Tibial artery (tissue), 4 donors: ENCODE measurements at places on chromosomes 2 and 18.

GRCh38 chr2:77831471-77831870 is 309.3 kb upstream of the LRRTM4 start:
- no peaks in the 10 kb centered on the region for H3K4me1 ChIP-seq
- no peaks in the 10 kb centered on the region for H3K36me3 ChIP-seq
- no peak for DNase-seq
- no peak overlapping the region for H3K4me3 ChIP-seq
- H3K27me3 ChIP-seq, result no peaks in the 10 kb centered on the region

GRCh38 chr2:122988395-122989221 is 1036.5 kb upstream of the CNTNAP5 start:
- no peaks in the 10 kb centered on the region for H3K4me1 ChIP-seq
- H3K36me3 ChIP-seq, result no peaks in the 10 kb centered on the region
- no peaks in the 10 kb centered on the region for H3K27me3 ChIP-seq
- no peak overlapping the region for H3K4me3 ChIP-seq
- no peak overlapping the region for H3K27ac ChIP-seq

DNA sequence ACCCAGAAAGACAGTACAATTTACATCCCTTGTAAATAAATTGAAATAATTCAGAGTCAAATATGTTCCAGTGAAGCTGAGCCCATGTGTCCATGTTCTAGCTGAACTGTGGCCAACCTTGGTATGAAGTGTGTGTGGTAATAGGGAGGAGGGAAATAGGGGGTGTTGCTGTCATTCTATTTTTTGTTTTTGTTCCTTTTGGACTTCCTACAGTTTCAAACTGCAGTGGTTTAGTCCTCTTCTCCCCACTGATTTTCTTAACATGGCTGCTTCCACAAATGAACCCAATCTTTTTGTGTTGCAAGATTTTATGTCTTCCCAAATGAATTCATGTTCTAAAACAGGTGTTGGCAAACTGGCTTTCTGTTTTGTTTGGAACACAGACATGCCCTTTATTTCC is 156.9 kb downstream of the CCBE1 start:
- H3K4me3 ChIP-seq, result no peak overlapping the region
- no peaks in the 10 kb centered on the region for H3K27me3 ChIP-seq
- no peak overlapping the region for H3K27ac ChIP-seq

DNA sequence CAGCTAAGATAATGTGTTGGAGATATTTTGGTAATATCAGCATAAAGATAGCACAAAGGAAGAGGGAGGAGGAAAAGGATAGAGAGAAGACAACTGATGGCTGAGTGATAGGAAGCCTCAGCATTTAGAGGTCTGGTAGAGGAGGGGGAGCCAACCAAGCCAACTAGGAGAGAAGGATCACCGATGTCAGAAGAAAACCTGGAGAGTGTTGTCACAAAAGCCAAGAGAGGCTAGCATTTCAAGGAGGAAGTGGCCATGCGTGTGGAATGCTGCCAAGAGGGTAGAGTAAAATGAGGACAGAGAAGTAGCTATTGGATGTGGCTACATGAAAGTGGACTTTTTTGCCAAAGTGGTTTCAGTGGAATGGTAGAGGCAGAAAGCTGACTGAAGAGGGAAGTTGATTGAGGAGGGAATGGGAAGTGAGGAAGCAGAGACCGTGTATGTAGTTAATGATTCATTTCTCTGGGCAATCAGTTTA is 34.3 kb downstream of the LCLAT1 start:
- no peak overlapping the region for H3K4me3 ChIP-seq
- peak overlapping the region; percentile 12 for H3K27ac ChIP-seq
- no peaks in the 10 kb centered on the region for H3K36me3 ChIP-seq
- DNase-seq, result peak; percentile 56
- peaks cover 23% of the 10 kb centered on the region for H3K4me1 ChIP-seq

- H3K4me1 ChIP-seq, result no peaks in the 10 kb centered on the region
- H3K4me3 ChIP-seq, result no peak overlapping the region
- H3K36me3 ChIP-seq, result peaks cover 10% of the 10 kb centered on the region
- no peak for DNase-seq
- no peak overlapping the region for H3K27ac ChIP-seq
Measured at GRCh38 chr2:143946436-143947391, 573.2 kb downstream of the ZEB2 start.

DNA sequence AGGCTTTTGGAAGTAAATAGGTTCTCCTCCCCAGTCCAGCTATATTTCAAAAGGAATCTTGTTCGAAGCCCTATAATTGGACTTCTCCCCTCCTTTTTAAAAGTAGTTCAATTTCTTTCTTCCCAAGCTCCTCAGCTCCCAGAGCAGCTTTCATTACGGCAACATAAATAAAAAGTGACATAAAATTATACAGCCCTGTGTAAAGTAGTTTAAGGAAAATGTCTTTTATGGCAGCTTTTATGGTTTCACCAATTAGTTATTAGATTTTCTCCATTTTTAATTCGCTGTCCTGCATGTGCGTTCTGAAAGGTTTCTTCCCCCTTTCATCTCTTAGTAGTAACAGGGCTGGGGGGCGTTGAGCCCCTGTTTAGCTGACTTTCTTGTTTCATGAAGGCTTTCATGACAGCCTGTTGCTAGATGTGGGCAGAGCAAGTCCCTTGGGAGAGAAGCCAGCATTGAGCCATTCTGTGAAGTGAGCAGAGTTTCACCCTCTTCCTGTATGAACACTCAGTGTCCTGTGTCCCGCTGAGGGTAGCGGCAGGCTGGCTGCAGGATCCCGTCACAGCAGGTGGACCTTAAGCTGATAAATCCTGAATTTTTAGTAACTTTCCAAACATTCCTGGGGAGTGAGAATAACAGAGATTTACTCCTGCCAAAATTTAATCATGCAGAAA is 229.7 kb upstream of the SPRED2 start:
- peaks cover 5% of the 10 kb centered on the region for H3K4me1 ChIP-seq
- no peak for DNase-seq
- H3K27ac ChIP-seq, result no peak overlapping the region
- H3K36me3 ChIP-seq, result no peaks in the 10 kb centered on the region
- no peaks in the 10 kb centered on the region for H3K27me3 ChIP-seq

- no peak overlapping the region for H3K4me3 ChIP-seq
- DNase-seq, result no peak
- H3K27me3 ChIP-seq, result no peaks in the 10 kb centered on the region
- no peak overlapping the region for H3K27ac ChIP-seq
- no peaks in the 10 kb centered on the region for H3K4me1 ChIP-seq
- no peaks in the 10 kb centered on the region for H3K36me3 ChIP-seq
Measured at GRCh38 chr18:27772081-27772480, 404.8 kb downstream of the CDH2 start.

- no peak overlapping the region for H3K4me3 ChIP-seq
- H3K27ac ChIP-seq, result no peak overlapping the region
- no peaks in the 10 kb centered on the region for H3K27me3 ChIP-seq
- H3K36me3 ChIP-seq, result no peaks in the 10 kb centered on the region
- no peak for DNase-seq
Measured at GRCh38 chr2:1518331-1518803, 105.1 kb downstream of the TPO start.

DNA sequence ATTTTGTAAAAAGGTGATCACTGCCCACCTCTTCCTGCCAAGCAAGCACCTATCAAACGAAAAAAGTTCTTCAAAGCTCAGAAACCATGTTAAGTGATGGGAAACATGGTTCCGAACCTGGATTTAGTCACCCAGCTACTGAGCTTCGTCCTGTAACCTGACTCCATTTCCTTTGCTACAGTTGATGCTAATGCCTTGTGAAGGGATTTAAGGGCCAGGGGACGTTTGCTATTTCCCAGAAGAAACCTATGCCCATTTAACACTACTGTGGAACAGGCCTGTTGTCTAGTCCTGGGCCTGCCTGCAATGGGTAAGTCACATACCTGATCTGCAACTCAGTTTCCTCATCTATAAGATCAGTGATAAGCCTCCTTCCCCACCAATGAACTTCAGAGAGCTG is 14.8 kb downstream of the SERPINE2 start:
- no peak overlapping the region for H3K27ac ChIP-seq
- no peaks in the 10 kb centered on the region for H3K27me3 ChIP-seq
- no peak overlapping the region for H3K4me3 ChIP-seq
- H3K4me1 ChIP-seq, result no peaks in the 10 kb centered on the region

- H3K4me3 ChIP-seq, result peak overlapping the region; percentile 28
- peak; percentile 76 for DNase-seq
- no peaks in the 10 kb centered on the region for H3K27me3 ChIP-seq
- H3K27ac ChIP-seq, result peak overlapping the region; percentile 99
- H3K36me3 ChIP-seq, result no peaks in the 10 kb centered on the region
Measured at GRCh38 chr2:237700512-237701032, 73.2 kb downstream of the LRRFIP1 start.

DNA sequence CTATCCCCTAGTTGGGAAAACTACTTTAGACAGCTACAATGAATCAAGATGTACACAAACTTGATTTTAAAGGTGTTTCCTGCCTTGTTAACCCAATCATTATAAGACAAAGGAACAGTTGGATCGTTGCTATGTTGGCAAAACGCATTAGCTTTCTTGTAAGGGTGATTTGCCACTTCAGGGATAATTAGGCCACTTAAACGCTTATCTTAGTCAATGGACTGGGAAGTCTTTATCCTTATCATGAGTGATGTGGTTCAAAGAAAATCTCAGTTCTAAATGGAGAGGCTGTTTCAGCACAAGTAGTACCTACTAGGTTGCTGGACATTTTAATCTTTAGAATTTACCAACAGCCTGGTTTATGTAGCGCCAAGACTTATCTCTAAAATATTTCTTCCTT is 406.1 kb upstream of the MEX3C start:
- no peak for DNase-seq
- no peak overlapping the region for H3K27ac ChIP-seq
- H3K4me3 ChIP-seq, result no peak overlapping the region

DNA sequence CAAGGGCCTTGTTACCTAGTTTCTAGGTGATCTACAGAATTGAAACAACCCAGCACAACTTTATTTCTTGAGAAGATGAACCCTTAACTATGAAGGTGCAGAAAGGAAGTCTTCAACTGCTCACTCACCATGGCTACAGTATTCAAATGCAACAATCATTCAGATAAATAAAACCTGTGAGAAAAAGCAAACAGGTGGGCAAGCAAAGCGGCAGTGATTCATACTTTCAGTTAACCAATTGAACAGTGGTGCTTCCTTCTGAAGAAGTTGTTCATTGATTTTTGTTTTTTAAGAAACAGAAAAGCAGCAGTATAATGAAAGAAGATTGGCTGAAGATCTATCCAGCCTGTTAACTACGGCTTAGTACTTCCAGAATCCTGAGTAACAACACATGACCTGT is 43.5 kb downstream of the SLC35F5 start:
- H3K4me3 ChIP-seq, result no peak overlapping the region
- no peaks in the 10 kb centered on the region for H3K27me3 ChIP-seq
- H3K4me1 ChIP-seq, result no peaks in the 10 kb centered on the region
- DNase-seq, result no peak
- peaks cover 25% of the 10 kb centered on the region for H3K36me3 ChIP-seq

DNA sequence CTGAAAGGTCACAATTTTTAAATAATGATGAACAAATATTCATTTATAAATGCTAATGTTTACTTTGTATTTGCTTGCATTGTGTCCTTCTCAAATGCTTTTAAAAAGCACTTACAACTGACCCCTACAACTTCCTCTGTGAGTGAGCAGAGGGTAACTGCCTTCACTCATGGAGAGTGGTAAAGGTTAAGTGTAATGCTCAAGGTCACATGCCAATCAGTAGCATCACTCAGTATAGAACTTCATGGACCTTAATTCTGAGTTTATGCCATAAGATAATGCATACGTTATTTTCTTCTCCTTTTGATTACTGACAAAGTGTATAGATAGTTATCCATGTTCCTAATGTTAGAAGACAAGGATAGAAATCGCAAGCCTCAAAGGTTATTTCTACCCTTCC is 91.8 kb upstream of the SERTAD2 start:
- no peaks in the 10 kb centered on the region for H3K36me3 ChIP-seq
- no peaks in the 10 kb centered on the region for H3K27me3 ChIP-seq
- no peak for DNase-seq
- H3K4me1 ChIP-seq, result peaks cover 21% of the 10 kb centered on the region
- H3K27ac ChIP-seq, result peak overlapping the region; percentile 8

GRCh38 chr18:32803568-32803967 is 30.7 kb upstream of the KLHL14 start:
- no peak for DNase-seq
- H3K4me1 ChIP-seq, result no peaks in the 10 kb centered on the region
- no peaks in the 10 kb centered on the region for H3K36me3 ChIP-seq
- H3K27me3 ChIP-seq, result no peaks in the 10 kb centered on the region

GRCh38 chr2:141392517-141393213 is 738.2 kb downstream of the LRP1B start:
- H3K36me3 ChIP-seq, result no peaks in the 10 kb centered on the region
- H3K27ac ChIP-seq, result no peak overlapping the region
- DNase-seq, result no peak
- no peaks in the 10 kb centered on the region for H3K4me1 ChIP-seq
- no peak overlapping the region for H3K4me3 ChIP-seq
- no peaks in the 10 kb centered on the region for H3K27me3 ChIP-seq

DNA sequence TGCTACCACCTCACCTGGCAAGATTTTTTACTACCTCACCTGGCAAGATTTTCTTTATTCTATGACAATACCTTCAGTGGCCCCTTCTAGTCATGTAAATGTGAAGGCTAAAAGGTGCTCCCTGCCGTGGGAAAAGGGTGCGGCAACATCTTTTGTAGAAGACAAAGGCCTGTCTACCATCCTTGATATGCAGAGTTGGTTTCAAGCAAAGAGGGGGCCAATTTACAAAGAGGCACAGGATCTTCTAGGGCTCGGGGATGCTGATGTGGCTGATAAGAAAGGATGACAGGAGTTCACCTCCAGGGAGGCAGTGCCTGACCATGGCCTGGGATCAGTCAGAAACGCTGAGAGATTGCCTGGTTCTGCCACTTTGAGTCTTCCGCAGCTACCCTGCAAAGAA is 165.4 kb upstream of the SLC1A4 start:
- H3K4me3 ChIP-seq, result no peak overlapping the region
- no peaks in the 10 kb centered on the region for H3K36me3 ChIP-seq
- no peak for DNase-seq
- H3K4me1 ChIP-seq, result no peaks in the 10 kb centered on the region
- no peaks in the 10 kb centered on the region for H3K27me3 ChIP-seq

DNA sequence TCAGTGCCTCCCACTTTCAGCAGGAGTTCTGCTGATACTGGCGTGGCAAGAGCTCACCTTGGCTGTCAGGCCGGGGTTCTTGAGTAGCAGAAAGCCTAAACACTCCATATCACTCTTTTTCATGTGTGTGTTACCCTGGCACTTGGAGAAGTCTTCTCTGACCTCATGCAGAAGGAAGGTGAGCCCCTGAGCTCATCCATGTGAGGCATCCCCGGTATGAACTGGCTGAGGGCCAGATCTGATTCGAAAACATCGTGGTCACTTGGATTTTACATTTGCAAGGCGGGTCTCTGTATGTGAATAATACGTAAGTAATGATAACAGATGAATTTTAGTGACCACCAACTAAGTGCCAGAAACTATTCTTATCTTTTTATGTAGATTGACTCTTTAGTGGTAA is 93.6 kb downstream of the RAPGEF4 start:
- DNase-seq, result no peak
- no peak overlapping the region for H3K27ac ChIP-seq
- no peak overlapping the region for H3K4me3 ChIP-seq

- no peaks in the 10 kb centered on the region for H3K4me1 ChIP-seq
- no peak overlapping the region for H3K27ac ChIP-seq
- H3K4me3 ChIP-seq, result no peak overlapping the region
- DNase-seq, result no peak
- no peaks in the 10 kb centered on the region for H3K36me3 ChIP-seq
Measured at GRCh38 chr2:106314444-106314843, 120.3 kb upstream of the UXS1 start.
